ENCODE measurements at places on chromosomes 11 and 22.
A peak's percentile ranks its signal among the peaks of the same experiment; 100 is the strongest.

DNA sequence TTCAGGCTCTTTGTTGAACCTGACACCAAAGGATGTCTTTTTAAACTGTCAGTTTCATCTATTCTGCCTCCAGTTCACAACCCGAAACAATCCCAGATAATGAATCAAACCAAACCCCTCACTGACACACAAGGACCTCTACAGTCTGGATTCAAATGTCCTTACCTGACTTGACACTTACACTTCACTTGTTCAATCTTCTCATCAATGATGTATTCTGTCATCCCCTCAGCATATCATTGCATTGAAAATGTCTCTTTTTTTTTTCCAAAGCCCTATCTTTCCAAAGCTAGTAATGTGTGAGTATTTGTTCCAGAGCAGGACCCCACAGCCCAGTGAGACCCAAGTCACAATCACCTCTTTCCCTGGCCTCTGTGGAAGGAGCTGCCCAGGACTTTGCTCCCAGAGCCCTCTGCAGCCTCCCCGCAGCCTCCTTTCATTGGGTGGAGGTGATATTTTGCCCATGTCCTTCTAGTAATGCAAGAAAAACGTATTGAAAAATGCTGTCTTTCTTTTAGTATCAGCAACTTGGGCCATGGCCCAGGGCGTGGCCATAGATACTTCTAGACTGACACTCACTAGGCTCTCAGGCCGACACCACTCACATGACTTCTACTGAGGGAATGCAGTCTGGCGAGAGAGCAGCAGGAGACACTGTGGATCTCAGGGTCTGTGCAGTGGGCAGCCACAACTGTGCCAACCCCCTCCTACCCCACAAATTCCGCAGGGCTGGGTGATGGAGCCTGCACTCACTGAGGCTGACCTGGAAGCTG is 18.2 kb downstream of the RFPL3 start:
- no peak for DNase-seq

- no peak for DNase-seq
Measured at GRCh38 chr22:48662476-48663135, 1165.1 kb downstream of the BRD1 start.

DNA sequence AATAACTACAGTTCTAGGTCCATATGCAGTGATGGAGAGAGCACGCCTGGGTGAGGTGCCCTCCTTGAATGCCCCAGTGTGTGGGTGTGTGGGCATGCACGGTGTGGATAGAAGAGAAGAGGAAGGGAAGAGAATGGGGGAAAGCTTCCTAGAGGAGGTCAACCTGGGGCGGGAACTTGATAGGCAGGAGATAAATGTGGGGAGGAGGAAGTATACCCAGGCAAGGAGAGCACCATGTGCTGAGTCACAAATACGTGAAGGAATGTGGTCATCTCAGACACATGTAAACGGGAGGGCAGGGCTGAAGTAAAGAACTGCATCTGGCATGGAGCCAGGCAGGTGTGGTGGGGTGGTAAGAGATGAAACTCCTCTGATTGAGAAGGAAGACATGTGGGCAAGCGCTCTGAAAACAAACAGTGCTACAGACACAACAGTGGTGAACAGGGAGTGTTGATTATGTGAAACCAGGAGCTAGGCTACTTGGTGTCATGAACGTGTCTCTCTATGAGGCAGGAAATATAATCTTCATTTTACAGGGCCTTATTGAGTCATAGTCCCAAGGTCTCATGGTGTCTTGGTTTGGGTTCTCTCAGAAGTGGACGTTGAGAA is 61.5 kb upstream of the EED start:
- DNase-seq: peak; percentile 19

DNA sequence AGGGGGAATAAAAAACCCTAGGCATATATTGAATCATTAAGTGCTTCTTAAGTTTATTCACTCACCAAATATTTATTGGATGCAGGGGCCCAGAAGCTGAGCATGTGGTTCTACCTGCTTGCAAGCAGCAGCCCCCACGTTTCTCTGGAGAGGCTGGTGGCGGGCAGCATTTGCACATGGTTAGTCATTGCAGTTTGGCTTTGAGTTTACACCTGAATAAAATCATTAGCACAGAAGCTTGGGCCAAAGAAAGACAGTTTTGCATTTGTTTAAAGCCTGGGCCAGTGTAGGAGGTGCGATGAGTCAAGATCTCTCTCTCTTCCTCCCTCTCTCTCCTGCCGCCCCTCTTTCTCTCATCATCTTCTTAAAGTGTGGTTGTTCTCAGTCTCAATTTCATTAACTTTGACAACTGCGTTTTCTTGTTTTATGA is 72.6 kb downstream of the C22orf31 start:
- DNase-seq: no peak

GRCh38 chr22:22865311-22866072 is 22.1 kb upstream of the IGLL5 start:
- peak; percentile 28 for DNase-seq

DNA sequence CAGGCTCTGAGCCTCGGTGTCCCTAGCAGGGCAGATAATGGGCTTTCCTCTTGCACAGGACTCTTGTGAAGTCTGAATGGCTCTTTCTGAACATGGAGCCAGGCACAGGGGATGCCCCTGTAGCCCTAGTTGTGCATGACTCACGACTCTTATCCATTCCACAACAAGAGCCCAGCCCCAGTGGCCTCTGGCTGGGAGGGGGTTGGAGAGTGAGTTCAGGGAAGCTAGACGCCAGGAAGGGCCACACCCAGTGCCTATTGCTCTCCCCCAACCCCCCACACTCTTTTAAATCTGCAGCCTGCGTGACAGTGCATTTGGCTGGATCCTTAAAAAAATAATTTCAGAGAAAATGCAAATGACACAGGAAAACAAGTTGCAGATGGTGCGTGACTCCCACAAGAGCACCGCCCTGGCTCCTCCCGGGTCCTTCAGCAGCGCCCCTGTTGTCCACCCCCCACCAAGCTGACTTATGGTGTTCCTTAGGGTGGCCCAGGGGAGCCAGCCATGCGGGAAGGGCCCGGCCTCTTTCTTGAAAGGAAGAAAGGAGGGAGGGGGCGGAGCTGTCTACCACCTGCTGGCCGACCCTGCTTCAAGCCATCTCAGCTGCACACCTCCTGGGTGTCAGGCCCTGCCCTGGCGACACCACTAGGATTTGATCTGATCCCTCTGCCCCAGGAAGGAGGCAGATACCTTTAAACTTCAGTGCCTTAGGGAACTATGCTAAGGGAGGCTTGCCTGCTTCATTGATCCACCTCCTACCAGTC is 74.7 kb downstream of the MN1 start:
- DNase-seq: no peak

DNA sequence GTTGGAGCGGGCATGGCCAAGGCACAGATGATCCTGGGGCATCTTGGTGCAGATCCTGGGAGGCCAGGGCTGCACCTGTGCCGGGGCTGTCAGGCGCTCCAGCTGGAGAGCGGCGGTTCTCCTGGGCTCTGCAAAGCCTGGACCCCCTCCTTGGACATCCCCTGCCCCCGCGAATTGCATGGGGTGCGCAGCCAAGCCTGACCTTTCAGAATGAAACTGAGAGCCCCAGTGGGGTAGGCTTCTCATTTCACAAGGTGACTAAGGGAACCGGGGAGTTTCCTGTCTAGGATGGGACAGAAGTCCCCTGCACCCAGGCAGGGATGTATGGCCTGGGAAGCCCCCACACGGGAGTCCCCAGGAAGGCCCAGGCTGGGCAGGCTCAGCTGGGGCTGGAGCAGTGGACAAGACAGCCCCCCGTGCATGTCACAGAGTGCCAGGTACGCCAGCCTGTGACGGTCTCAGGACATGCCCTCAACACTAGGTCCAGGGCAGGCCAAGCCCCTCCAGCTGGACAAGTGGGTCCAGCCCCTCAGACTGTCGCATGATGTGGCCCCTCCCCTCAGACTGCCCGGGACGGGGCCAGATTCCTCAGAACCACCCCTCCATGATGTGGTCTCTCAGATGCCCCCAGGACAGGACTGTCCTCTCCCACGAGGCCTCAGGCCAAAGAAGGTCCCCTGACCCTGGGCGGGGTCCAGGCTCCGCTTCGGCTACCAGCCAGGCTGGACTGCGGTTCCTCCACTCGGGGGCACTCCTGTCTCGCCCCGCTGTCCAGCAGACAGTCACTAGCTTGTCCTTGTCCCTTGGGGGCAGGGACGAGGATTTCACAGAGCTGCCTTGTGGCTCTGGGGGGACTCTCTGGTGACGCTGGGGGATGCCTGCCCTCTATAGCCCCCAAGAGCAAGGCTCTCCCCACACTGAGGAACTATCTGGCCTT is 2.3 kb downstream of the LSP1 start:
- no peak for DNase-seq

GRCh38 chr11:119309411-119309810 is 7.5 kb downstream of the MCAM start:
- no peak for DNase-seq

DNA sequence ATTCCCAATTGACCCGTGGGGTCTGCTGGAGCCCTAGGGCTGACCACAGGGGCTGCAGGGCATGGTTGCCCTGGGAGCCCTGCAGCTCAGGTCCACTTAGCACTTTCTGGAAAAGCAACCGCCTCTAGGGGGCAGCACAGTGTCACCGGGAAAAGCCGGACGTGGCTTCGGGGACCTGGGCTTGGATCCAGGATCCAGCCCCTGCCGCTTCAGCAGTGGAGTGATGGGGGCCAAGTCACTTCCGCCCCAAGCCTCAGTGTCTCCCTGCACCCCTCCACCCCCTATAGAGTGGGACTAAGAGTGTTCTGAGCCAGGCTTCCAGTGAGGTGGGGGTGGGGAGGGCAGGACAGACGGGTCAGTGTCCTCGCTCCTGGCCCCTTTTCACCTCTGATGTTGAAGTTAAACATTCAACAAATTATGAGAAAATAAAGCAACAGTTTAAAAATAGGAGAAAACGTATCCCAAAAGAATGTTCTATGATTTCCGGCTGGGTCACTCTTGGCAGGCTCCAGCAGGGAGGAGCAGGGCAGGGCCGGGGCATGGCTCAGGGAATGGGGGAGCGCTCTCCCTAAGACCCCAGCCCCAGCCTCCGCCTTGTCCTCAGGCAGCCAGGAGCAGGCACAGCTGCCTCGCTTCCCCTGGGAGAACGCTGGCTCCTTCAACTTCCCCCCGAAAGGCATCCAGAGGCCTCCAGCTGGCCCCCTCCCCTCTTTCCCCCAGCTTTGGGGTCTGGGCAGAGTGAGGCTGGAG is 96.5 kb upstream of the FGF3 start:
- DNase-seq: peak; percentile 26

GRCh38 chr11:62124186-62125113 is 639 bp downstream of the INCENP start:
- peak; percentile 8 for DNase-seq

- no peak for DNase-seq
Measured at GRCh38 chr11:95406271-95406670, 175.3 kb upstream of the SESN3 start.

- no peak for DNase-seq
Measured at GRCh38 chr11:113363406-113363805, 24.2 kb upstream of the ANKK1 start.

GRCh38 chr11:554428-555226 is 5.9 kb downstream of the LMNTD2 start:
- DNase-seq: peak; percentile 83

- no peak for DNase-seq
Measured at GRCh38 chr11:123427405-123427804, 2.7 kb upstream of the GRAMD1B start.

GRCh38 chr11:44766112-44766971 is 39.6 kb downstream of the TSPAN18 start:
- no peak for DNase-seq

- no peak for DNase-seq
Measured at GRCh38 chr11:36635066-36635862, 37.2 kb upstream of the RAG2 start.

DNA sequence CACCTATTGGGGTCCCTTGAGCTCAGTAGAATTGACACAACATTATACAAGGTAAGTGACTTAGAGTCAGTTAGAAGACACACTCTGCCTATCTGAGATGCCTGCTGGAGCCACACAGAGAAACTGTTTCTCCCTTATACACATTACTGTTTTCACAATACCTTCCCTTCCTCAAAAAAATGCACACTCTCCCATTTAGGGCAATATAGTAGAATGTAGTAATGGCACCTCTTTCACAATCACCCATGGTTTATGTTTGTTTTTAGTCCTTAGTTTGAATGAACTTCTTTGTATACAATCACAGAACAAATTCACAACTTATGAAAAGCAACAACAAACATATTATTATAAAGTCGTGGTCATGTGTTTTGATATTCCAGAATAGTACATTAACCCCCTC is 14.3 kb downstream of the OR52H1 start:
- no peak for DNase-seq

- DNase-seq: no peak
Measured at GRCh38 chr11:66892911-66893310, 36.0 kb downstream of the LRFN4 start.

- DNase-seq: peak; percentile 82
Measured at GRCh38 chr11:128157423-128158298, 429.7 kb downstream of the ETS1 start.

DNA sequence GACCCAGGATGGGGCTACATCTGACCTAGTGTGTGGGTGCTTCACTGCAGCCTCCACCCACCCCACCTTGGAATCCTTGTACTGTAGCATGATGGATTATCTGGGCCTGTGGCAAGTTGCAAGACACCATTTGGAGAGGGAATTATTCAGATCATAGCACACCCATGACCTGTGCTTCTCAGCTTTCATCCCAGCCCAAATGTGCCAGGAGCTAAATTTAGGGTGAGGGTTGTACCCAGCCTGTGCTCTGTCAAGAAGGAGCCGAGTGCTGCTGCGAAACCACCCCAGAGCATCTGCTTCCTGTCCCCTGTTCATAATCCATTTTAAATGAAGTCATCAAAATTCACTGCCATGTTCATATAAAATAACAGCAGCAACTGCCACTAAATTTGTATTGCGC is 394.5 kb downstream of the SHANK2 start:
- no peak for DNase-seq

GRCh38 chr22:32480238-32480637 is 5.6 kb downstream of the FBXO7 start:
- no peak for DNase-seq

GRCh38 chr11:2963112-2963754 is 28.9 kb downstream of the NAP1L4 start:
- DNase-seq: no peak

- DNase-seq: no peak
Measured at GRCh38 chr11:18379201-18379600, 15.2 kb upstream of the LDHA start.

GRCh38 chr11:19547044-19547443 is 165.6 kb upstream of the NAV2 start:
- no peak for DNase-seq

DNA sequence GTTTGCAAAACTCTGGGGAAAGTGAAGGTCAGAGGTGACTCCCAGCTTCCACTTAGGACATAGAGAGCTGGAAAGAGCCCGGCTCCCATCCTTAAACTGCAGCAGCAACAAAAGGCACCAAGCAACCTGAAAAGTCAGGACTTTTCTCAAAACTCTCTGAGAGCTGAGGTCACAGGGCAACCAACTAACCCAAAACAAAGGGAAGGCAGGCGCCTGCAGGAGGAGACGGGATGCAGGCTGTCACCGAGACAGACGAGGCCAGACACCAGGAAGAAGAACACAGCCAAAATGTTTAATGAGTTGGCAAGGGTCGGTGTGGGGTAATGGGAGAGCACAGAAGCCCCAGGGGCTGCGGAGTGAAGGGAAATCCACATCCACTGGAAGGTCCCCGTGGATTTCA is 19.9 kb downstream of the ASCL2 start:
- DNase-seq: no peak
